ENCODE measurements at places on chromosomes 1 and 21.

- no peak for DNase-seq
Measured at GRCh38 chr21:29777160-29777559, 162.6 kb downstream of the GRIK1 start.

GRCh38 chr21:16537501-16537900 lies 807.7 kb downstream of the USP25 start:
- DNase-seq, result no peak

DNA sequence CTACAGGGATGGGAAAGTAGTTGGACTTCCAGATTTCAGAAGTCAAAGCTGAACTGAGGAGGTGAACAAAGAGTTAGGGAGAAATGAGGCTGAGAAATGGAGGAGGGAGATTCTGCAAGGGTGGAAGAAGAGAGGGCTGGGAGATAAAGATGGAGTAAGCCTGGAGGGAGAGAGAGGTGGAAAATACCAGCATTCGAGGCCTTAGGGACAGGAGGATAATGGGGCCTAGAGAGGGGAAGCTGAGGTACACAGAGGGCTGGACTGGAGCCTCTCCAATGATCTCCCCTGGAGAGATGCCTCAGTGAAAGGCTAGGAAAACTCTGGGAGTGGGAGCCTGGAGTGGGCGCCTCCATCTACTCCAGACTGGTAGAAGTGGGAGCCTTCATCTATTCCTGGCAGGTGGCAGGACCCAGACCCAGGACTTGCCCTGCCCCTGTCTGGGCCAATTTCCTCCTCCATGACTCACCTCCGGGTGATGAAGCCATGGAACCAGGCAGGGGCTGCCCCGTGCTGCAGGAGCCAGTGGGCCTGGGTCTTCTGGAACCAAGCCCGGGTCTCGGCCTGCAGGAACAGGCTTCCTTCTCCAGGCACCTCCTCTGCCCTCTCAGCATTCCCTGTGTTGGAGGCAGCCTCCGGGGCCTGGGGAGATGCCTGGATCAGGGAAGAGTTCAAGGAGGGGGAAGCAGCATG lies 1.9 kb downstream of the SH2D2A start:
- DNase-seq, result no peak

DNA sequence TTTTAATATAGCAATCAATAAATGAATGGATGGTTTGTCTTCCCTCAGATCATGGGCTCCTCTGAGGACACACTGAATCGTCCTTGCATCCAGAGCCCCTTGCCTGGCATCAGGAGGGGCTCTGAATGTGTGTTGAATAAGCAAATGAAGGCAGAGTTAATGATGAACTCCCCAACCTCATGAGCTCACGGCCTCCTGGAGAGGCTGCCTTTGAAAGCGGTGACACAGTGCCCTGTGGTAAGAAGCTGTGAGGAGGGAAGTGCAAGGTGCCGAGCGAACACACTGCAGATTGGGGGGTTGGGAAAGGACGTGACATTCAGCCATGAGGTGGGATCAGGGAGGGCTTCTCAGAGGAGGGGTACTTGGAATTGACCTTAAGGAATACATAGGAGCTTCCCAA lies 3.2 kb upstream of the PARS2 start:
- DNase-seq, result no peak

DNA sequence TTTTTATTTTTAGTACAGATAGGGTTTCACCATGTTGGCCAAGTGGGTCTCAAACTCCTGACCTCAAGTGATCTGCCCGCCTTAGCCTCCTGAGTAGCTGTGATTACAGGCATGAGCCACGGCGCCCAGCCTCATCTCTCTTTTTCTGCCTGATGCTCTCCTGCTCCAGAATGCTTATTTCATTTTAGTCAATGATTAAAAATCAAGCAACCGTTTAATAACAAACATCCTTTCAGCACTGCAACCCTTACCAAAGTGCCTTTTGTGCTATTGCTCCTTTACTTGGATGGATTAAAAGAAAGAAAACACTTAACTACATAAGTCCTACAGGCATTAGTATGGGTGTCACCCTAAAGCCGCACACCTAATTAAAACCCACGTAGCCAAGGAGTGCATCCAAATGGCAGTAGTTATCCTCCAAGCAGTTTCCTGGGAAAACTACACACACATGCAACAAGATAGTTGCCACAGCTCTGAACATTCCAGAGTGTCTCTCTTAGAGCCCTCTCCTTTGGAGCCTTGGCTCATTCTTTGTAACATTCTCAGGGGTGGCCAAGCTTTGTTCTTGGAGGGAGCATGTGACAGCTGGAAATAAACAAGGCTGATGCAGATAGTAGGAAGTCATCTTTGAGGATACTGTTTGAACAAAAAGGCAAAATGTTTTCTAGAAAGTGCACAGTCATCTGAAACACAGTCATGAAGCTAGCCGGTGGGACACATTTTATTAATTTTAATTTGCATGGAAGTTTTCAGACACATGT lies 51.2 kb downstream of the KCNJ15 start:
- no peak for DNase-seq

DNA sequence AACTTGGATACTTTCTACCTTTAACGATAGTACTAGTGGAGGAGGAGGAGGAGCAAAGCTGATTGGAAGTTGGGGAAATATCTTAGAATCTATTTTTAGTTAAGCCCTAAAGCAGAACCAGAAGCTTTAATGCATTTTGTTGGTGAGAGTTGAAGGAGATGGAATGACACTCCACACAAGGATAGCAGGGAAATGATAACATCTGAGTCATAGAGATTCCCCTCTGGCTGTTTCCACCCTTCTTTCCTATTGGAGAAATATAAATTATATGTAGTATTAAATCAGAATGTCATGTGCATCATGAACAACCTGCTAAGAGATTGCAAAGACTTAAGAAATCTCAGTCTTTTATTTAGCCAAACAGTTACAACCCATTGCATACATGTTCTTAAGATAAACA lies 1357.7 kb downstream of the NCAM2 start:
- DNase-seq, result no peak

DNA sequence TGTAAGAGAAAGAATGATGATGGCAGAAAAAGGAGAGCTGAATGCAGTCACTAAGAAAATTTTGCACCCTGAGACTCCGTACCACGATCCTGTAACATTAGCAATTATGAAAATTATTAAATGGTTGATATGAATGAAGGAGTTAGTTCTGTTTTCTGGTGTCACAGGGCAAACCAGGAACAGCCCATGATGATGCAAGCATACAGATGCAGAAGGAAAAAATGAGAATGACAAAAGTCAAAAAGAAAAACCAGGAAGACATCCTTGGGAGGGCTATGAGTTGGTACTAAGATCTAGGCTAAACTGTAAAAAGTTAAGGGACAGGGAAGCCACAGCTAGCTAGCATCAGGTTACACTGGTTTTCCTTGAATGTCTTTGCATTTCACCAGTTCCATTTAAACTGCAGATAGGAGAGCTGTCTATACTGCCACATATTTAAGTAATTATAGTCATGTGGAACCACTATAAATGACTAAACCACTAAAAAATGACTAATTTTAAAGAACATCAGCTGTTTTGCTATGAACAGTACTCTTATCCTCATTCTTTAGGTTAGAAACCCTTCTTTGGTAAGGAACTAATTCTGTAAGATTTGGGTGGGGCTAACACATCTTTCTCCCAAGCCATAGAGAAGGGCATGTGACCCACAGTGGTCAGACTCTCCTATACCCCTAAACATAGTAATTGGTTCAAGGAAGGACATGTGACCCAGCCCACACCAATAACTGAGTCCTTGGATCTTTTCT lies 11.4 kb downstream of the DOCK7 start:
- DNase-seq, result no peak

DNA sequence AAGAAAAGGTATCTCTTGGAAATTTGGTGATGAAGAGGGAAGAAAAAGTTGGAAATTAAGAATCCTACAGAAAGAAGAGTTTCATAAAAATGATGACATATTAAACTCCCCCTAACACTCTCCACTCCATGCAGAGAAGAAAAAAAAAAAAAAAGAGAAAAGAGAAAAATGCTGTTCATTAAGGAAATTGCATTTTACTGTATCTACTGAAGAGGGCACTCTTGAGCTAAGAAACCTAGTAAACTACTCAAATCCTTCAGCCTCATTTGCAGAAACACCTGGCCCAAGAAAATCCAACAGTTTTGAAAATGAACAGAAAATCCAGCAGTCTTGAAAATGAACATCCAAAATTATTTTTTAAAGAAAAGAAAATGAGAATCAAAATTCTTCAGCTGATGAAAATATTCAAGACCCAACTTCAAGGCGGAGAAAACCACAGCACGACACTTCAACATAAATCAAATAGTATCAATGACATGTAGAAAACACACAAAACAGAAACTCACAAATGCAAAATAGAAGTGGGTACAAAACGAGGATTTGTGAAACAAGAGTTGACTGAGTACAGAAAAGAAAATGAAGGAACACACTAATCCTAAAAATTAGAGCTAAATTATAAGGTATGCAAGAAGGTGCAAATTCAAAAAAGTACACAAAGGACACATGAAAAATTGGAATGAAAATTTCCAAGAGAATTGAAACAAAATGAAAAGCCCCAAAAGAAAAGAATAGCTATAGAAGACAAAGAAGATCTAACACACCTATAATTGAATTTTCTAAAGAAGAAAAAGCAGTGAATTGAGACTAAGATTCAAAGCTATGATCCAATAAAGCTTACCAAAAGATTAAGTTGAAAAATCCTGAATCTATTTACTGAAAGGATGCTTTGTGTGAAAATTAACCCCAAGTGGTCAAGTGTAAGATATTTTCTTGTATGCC lies 73.2 kb upstream of the DNAJC6 start:
- DNase-seq, result peak; percentile 92

- no peak for DNase-seq
Measured at GRCh38 chr1:231260351-231260750, 19.3 kb downstream of the GNPAT start.

DNA sequence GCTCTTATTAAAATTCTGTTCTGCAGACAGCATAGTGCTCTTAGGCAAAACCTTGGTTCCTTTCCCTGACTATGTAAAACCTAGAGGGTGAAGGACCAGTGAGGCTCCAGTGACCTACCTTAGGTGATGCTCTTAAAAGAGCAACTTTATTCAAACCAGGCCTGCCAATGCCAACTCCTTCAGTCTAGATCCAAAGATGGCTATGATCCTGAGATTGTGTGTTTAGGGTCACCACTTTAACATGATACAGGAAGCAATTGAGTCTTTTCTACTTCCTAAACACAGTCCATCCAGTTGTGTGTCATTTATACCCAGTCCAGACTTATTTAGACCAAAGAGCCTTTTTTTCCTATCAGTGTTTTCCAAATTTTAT lies 10.8 kb downstream of the MCL1 start:
- no peak for DNase-seq

- no peak for DNase-seq
Measured at GRCh38 chr1:110286564-110286963, 52.6 kb upstream of the RBM15 start.

- DNase-seq, result no peak
Measured at GRCh38 chr1:231527586-231528171, 790 bp upstream of the TSNAX start.

DNA sequence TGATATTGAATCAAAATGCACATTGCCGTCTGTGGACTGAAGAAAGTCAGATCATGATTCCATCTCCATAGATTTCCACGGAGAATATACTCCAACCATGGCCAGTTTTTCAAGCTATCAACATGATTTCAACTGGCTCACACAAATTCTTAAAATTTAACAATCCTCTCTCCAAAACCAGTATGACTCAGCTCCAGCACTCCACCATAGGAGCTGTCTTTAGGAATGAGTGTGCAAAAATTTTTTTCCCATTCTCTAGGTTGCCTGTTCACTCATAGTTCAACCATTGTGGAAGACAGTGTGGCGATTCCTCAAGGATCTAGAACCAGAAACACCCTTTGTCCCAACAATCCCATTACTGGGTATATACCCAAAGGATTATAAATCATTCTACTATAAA lies 40.8 kb downstream of the RGL1 start:
- no peak for DNase-seq

- no peak for DNase-seq
Measured at GRCh38 chr1:23591460-23592208, 32.3 kb upstream of the ID3 start.

DNA sequence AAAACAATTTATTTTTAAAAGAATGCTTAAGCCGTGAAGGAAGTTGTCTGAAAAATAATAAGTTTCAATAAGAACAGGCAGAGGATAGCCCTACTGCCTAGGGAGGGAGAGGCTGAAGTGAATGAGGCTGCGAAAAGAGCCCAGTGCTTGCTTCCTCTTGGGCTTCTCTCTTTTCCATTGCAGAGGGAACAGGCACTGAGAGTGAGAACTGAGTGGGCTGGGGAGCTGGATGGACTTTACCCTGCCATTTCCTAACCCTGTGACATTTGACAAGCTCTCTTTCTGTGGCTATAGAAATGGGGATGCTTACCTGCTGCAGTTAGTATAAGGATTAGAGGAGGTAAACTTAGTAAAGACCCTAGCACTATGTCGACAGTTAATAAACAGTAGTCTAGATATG lies 30.0 kb downstream of the TENT5C start:
- DNase-seq, result no peak

GRCh38 chr1:200973937-200974657 lies 49.4 kb downstream of the KIF21B start:
- no peak for DNase-seq

DNA sequence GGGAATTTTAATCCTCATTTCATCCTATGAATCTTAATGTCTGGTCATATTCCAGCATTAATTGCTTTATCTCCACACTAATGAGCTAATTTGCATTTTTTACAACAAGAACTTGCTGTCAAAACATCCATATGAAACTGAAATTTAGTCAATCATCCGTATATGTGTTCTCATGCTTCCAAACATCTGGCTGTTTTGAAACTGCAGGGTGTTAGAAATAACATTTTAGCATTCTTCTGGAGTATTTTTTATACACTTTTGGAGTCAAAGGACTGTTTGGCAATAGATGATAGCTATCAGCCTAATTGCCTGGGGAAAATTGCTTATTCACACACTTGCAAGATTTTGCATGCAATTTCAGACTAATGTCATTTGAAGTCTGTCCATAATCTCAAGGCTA lies 1639.3 kb downstream of the KCNT2 start:
- DNase-seq, result no peak

DNA sequence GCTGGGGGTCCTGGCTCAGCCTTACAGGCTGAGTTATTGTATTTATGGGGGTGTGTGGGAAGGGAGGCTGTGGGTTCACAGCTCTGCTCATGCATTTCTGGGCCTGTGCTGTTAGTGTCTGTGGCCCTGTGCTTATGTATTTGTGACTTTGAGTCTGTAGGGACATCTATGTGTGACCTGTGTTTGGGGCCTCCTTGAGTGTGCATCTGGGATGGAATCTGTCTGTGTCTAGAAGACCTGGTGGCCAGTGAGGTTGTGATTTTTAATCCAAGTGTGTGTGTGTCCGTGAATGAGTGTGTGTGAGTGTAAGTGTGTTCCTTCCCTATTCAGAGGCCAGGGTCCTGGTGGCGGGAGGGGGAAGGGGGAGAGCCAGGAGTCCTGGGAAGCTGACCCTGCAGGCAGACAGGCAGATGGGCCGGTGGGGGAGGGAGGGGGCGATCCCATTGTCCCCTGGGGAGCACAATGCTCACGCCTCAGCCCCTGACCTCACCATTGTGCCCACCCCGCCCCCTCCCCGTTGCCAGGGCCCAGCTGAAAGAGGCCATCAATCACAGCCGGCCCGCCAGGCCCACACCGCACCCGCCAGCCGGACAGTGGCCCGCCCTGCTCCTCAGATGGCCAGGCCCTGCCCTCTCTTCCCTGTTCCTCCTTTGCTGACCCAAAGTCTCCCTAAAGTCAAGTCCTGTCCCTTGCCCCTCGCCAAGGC lies 19.6 kb downstream of the SLC27A3 start:
- no peak for DNase-seq
